ENCODE measurements at places on chromosomes 16 and 17. TPM values are rescaled to one million over a fixed set of nuclear protein-coding genes. Genes with fewer than 3 reads are reported as not detected.
A peak's percentile ranks its signal among the peaks of the same experiment; 100 is the strongest.

- H3K36me3 ChIP-seq: peaks cover 54% of the 10 kb centered on the region
- no peaks in the 10 kb centered on the region for H3K27me3 ChIP-seq
- H3K4me3 ChIP-seq: peak overlapping the region; percentile 93
- H3K27ac ChIP-seq: peak overlapping the region; percentile 67
- DNase-seq: no peak
Observed at GRCh38 chr16:10938796-10939648, 3.2 kb downstream of the DEXI start.

DNA sequence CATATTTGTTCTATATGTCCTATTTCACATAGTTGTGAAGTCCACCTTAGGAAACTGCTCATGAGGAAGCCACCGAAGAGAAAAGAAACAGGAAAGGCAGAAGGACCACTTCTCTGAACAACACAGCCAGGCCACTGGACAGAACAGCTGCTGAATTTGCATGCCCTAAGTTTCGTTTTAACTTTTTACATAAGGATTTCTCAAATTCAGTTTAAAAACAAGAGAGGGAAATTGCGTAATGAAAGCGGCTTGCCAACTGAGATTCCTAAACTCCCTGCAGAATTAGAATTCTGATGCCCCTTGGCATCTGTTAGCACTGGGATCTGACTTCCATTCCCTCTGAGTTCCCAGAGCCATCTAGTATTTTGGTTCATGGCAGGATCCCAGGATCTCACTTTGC lies 5.0 kb upstream of the CCL8 start:
- peaks cover 29% of the 10 kb centered on the region for H3K27me3 ChIP-seq
- H3K36me3 ChIP-seq: no peaks in the 10 kb centered on the region
- no peaks in the 10 kb centered on the region for H3K4me1 ChIP-seq
- DNase-seq: no peak
- H3K4me3 ChIP-seq: no peak overlapping the region

The CEP295NL gene
- not detected for total RNA-seq

The COX6A2 gene
- total RNA-seq: not detected

The TCAP gene
- total RNA-seq: 0.87 TPM

DNA sequence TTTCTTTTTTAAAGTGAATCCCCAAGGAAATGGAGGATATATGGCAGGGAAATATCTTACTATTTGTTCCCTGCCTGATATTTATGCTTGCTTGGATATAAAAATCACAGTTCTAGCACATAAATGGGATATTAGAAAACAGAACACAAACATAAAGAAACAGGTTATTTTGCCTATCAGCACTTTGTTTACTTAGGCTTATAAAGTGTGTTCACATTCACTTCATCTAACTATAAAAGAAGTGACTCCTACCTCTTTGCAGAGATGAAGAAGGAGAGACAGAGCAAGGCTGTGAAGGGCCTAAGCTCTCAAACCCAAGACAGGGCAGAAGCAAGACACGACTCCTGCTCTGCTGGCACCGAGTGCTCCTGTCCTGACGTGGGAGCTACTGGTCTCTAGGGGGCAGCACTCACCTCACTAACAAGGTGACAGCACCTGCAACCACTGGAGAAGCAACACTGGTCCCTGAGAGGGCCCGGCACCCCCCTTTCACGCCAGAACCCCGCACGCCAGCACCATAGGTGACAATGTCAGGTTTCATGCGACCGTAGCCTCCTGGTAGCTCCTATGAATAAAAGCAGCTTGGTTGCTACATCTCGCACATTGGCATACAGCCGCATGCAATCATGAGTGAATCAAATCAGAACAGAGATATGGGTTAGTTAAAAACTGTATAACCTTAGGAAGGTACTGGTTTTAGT lies 32.0 kb downstream of the MBTPS1 start:
- H3K27me3 ChIP-seq: no peaks in the 10 kb centered on the region
- DNase-seq: peak; percentile 63
- peaks cover 71% of the 10 kb centered on the region for H3K36me3 ChIP-seq
- H3K4me3 ChIP-seq: no peak overlapping the region
- H3K4me1 ChIP-seq: peaks cover 42% of the 10 kb centered on the region

DNA sequence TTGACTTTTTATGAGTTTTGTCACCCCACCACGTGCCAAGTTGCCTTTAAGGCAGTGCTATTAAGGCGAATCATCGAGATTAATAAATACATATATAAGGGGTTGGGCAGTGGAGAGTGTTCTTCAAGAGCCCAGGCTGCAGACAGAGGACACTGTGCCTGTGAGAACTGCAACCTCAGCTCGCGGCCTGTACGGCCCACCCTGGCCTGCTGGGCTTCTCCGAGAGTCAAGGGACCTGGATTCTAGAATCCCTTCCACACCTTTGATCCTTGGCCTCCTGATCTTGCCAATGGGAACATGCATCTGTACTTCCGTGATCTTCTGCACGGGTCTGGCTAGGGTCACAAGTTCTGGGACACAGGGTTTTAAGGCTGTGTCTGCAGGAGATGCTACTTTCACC lies 54.5 kb downstream of the IRX5 start:
- no peak for DNase-seq
- H3K4me1 ChIP-seq: no peaks in the 10 kb centered on the region
- no peaks in the 10 kb centered on the region for H3K27me3 ChIP-seq
- H3K36me3 ChIP-seq: no peaks in the 10 kb centered on the region

DNA sequence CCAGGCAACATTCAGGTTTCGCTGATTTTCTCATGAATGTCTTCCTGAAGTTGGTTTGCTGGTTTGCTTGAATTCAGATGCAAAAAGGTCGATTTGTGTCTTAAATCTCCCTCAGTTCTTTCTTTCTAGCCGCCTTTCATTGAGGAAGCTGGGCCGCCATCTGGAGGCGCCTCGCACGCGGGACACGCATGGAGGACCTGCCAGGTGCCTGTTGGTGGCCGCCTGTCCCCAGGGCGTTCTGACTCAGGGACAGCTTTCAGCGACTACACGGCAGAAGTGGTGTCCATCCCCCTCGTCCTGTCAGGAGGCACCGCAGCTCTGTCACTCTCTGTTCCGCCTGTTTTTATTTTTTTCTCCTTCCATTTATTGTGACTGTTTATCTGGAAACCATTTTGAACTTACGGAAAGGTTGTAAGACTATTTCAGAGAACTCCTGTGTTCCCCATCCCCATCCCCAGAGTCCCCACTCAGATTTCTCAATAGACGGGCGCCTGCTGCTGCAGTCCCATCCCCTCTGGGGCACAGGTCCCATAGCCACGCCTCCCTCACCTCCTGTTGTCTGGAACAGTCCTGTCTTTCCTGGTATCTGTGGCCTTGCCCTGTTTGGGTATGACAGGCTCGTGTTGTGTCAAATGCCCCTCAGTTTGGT lies 33.2 kb downstream of the COX4I1 start:
- H3K27ac ChIP-seq: no peak overlapping the region
- peaks cover 27% of the 10 kb centered on the region for H3K27me3 ChIP-seq
- DNase-seq: no peak
- no peak overlapping the region for H3K4me3 ChIP-seq
- H3K36me3 ChIP-seq: no peaks in the 10 kb centered on the region

DNA sequence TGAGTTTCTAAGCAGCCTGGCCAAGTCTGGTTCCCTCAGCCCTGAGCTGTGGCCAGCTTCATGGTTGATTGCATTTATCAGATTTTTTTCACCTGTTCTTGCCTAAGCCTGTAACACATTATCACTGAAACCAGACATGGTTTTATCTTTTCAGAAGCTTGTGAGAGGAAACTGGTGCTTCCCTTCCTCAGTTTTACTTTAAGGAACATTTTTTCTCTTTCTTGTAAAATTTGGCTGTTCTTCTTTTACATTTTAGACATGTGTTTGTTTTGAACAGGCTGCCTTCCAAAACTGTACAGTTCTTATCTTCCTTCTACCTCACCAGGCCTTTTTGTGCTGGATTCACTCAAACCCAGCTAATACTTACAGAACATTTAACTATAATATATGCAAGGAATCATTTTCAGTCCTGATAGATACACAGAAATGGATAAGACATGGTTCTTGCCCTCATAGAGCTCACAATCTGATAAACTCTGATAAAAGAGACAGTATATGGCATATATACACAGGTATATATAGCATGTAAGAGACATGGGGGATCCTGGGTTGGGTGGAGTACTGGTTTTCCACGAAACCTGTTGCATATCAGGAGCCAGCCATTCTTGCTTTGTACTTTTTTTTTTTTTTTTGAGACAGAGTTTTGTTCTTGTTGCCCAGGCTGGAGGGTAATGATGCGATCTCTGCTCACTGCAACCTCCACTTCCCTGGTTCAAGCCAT lies 44.5 kb downstream of the ZNRF1 start:
- no peaks in the 10 kb centered on the region for H3K27me3 ChIP-seq
- DNase-seq: no peak
- no peak overlapping the region for H3K27ac ChIP-seq
- H3K36me3 ChIP-seq: peaks cover 37% of the 10 kb centered on the region
- peaks cover 19% of the 10 kb centered on the region for H3K4me1 ChIP-seq

GRCh38 chr16:1816396-1817275 lies 10.0 kb downstream of the HAGH start:
- H3K27ac ChIP-seq: no peak overlapping the region
- peaks cover 2% of the 10 kb centered on the region for H3K4me1 ChIP-seq
- no peaks in the 10 kb centered on the region for H3K27me3 ChIP-seq
- no peak overlapping the region for H3K4me3 ChIP-seq
- DNase-seq: no peak

The LONP2 gene
- 49.7 TPM for total RNA-seq

The KRT31 gene
- not detected for total RNA-seq

The KRT40 gene
- not detected for total RNA-seq

GRCh38 chr17:73420897-73421296 lies 109.1 kb upstream of the CDC42EP4 start:
- H3K4me3 ChIP-seq: no peak overlapping the region
- no peaks in the 10 kb centered on the region for H3K36me3 ChIP-seq
- DNase-seq: no peak
- H3K4me1 ChIP-seq: no peaks in the 10 kb centered on the region

GRCh38 chr16:4263504-4264436 lies 9.1 kb downstream of the TFAP4 start:
- H3K36me3 ChIP-seq: peaks cover 31% of the 10 kb centered on the region
- H3K27me3 ChIP-seq: no peaks in the 10 kb centered on the region
- H3K27ac ChIP-seq: no peak overlapping the region

The RPGRIP1L gene
- 9.6 TPM for total RNA-seq

DNA sequence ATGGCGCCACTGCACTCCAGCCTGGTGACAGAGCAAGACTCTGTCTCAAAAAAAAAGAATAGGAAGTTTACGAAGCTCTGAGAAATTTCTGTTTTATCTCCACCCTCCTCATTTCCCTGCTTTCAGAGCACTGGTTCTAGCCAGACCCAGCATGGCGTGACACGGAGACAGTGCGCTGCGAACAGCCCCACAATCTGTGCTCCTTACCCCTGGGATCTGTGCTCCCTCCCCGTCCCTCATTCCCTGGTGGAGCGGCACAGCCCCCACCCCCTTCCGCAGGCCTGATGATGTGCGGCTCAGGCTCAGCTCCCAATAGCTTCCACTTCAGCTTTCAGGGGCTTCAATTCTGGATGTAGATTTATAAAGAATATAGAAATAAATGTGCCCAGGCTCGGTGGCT lies 56.1 kb upstream of the ENDOV start:
- no peak for DNase-seq
- H3K27me3 ChIP-seq: no peaks in the 10 kb centered on the region
- H3K36me3 ChIP-seq: peaks cover 86% of the 10 kb centered on the region

- H3K4me1 ChIP-seq: peaks cover 2% of the 10 kb centered on the region
- H3K27me3 ChIP-seq: no peaks in the 10 kb centered on the region
- DNase-seq: no peak
- H3K27ac ChIP-seq: no peak overlapping the region
Observed at GRCh38 chr17:61201211-61201610, 198.4 kb upstream of the TBX2 start.

The RNF43 gene
- total RNA-seq: 20.5 TPM

GRCh38 chr17:9079461-9080103 lies 58.3 kb downstream of the NTN1 start:
- no peaks in the 10 kb centered on the region for H3K36me3 ChIP-seq
- H3K27ac ChIP-seq: no peak overlapping the region
- H3K27me3 ChIP-seq: peaks cover 3% of the 10 kb centered on the region
- H3K4me1 ChIP-seq: peaks cover 2% of the 10 kb centered on the region
- no peak for DNase-seq

The C16orf46 gene
- total RNA-seq: 0.32 TPM

DNA sequence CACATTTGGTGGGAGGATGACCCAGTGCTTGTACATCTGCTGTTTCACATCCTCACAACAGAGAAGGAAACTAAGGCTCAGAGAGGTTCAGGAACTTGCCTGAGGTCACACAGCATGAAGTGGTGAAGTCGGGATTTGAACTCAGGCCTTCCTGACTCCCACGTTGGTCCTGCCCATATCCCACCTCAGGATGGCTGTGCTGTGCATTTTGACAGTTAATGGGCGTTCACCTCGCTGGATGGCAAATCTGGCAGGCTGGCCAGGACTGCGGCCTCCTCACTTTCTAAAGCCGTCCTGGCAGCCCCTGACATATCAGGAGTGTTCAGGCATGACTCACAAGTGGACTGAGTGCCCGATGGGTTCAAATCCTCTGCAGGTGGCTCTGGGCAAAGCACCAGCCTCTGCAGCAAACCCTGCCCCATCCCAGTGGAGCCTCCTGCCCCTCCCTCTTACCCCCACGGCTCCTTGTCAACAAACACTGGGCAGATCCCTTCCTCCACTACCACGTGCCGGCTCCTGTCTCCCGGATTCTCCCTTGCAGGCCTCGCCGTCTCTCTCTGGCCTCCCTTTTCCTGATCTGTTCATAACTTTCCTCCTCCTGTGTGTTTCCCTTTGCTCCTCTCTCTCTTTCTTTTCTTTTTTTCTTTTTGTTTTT lies 29.2 kb downstream of the SOCS3 start:
- no peaks in the 10 kb centered on the region for H3K27me3 ChIP-seq
- no peak for DNase-seq
- no peak overlapping the region for H3K27ac ChIP-seq

The CES5A gene
- not detected for total RNA-seq

DNA sequence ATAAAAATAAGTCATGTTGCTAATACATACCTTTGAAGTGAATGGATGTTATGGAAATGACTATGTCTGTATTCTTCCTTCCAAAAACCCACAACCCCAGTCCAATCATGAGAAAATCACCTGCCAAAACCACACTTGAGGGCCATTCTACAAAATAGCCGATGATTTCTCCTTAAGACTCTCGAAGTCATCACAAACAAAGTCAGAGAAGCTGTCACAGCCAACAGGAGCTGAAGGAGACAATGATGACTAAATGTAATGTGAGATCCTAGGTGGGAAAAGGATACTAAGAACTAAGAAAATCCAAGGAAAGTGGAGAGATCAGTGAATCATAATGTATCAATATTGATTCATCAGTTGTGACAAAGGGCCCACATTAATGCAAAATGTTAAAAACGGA lies 432.9 kb upstream of the DYNLRB2 start:
- no peak overlapping the region for H3K4me3 ChIP-seq
- no peak for DNase-seq
- no peaks in the 10 kb centered on the region for H3K4me1 ChIP-seq
- no peak overlapping the region for H3K27ac ChIP-seq
- no peaks in the 10 kb centered on the region for H3K36me3 ChIP-seq

The TMEM106A gene
- 18.5 TPM for total RNA-seq
